CD4-positive, alpha-beta T cell treated with Interleukin-4 for 4 hours (primary cell): ENCODE measurements at places on chromosomes 3 and 15.

GRCh38 chr3:403826-404225, 207.3 kb downstream of the CHL1 start:
- no peak for DNase-seq

DNA sequence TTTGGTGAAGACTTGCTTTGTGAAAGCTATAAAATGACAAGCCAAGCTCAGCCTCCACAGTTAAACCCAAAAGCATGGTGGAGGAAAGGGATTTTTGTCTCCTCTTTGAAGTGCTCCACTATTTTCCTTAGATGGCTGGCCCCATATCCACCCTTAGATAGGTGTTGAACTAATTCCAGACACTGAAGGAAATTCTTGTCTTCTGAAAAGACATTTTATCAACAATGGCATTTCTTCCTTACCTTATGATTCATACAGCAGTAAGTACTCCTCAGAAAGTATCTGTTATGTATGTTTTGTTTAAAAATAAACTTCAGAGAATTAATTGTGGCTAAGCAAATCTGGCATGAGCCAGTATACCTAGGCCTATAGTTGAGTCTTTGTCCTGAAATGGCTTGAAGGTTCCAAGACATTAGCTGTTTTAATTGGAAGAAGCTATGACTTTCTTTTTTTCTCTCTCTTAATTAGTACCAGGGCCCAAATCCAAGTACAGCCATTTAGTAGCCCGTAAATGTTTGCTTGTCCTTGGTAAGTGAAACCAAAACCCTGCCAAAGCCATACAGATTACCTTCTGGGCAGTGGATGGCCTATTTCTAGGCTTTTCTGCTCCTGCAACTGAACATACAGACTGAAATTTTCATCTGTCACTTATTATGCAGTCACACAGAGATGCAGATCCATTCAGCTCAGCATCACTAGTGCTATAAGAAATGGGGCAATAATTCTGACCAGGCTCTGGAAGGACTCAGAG, 5.1 kb upstream of the BFSP2 start:
- no peak for DNase-seq

DNA sequence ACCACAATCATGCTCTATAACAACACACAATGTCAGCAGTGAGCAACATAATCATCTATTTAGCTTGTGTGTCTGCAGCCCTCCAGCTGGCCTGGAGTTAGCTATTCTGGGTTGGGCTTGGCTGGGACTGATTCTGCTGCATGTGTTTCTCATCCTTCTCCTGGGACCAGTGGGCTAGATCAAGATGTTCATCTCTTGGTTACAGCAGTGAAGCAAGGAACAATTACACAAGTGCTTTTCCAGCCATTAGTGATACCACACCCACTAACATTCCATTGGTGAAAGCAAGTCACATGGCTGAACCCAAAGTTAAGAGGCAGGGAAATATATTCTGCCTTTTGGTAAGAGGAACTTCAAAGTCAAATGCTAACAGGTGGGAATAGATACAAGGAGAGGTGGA, 14.6 kb downstream of the NUDT16 start:
- DNase-seq: no peak

DNA sequence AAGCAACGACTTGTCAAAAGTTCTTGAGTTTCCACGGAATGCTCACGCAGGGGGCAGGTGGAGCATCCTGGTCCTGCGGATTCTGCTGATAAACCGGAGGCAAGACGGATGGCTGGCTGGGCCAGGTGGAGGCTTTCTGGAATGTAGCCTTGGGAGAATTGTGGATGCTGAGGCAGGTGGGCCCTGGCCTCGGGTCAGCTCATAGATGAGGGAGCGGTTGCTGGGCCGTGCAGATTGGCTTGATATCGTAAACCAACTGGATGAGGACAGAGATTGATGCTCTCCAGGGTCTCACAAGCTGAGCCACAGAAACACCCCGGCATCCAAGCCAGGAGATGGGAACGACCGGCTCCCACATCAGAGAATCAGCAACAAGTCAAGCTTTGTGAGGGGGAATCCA, 50.0 kb upstream of the TFRC start:
- DNase-seq: no peak

DNA sequence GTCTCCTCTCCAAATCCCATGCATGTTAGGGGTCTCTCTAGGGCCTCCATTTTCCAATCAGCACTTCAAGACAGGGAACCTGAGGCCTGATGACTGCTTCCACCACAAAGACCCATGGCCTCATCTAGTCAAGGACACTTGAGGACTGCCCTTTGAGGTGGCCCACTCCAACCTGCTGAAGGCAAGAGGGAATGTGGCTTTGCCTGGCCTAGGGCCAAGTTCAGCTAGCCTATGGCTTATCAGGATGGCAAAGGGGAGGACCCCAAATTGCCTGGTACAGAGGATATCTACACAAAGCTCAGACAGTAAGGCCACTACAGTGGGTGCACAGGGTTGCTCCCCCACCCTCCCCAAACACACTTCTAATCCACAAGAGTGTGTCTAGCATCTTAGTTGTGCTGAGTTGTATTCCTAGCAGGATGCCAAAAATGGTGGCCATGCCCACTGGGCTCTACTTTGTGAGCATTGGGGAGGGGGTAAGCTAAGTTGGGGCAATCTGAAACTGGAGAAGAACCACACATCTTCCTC, 10.0 kb upstream of the GRAMD2A start:
- DNase-seq: no peak
